ENCODE measurements at places on chromosomes 12 and 14. TPM values are rescaled to one million over a fixed set of nuclear protein-coding genes. Genes with fewer than 3 reads are reported as not detected.
A peak's percentile ranks its signal among the peaks of the same experiment; 100 is the strongest.

DNA sequence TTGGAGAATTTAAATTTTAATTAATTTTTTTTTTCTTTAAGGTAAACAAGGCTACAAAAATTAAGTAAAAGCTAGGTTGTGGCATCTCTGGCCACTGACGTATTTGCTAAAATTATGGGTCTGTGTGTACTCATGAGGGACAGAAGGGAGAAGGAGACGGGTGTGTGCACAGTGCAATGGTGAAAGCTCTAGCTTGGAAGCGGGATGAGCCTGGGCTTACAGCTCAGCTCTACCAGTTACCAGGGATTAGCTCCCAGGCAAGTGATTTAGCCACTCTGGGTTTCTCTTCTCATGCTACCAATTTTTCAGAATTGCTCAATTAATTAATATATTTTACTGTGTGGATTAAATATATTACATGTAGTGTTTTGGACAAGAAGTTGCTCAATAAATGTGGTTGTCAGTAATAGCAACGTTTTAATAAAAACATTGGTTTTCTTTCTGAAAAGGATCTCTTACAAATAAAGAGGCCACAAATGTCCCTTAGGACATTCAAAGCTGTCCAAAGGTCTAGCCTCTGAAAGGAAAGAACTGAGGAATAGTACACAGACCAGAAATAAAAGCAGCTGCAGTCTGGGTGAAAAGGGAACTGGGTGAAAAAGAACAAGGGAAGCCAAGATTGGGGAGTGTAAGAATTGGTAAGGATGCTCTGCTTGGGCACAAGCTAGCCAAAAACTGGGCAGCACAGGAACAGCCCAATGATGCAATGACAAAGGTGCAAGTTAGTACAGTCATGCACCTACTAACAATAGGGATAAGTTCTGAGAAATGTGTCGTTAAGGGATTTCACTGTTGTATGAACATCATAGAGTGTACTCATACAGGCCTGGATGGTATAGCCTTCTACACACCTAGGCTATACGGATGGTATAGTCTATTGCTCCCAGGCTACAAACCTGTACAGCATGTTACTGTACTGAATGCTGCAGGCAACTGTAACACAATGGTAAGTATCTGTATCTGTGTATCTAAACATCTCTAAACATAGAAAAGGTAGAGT is 61.7 kb downstream of the FERMT2 start:
- no peak overlapping the region for H3K4me3 ChIP-seq
- no peaks in the 10 kb centered on the region for H3K36me3 ChIP-seq
- no peak for DNase-seq
- peaks cover 4% of the 10 kb centered on the region for H3K27me3 ChIP-seq
- H3K27ac ChIP-seq: no peak overlapping the region

DNA sequence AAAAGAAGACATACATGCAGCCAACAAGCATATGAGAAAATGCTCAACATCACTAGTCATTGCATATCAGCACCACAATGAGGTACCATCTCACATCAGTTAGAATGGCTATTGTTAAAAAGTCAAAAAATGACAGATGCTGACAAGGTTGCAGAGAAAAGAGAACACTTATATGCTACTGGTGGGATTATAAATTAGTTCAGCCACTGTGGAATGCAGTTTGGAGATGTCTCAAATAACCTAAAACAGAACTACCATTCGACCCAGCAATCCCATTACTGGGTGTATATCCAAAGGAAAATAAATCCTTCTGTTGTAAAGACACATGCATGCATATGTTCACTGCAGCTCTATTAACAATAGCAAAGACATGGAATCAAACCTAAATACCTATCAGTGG is 238.4 kb downstream of the KCNC2 start:
- H3K36me3 ChIP-seq: no peaks in the 10 kb centered on the region
- DNase-seq: no peak
- H3K4me3 ChIP-seq: no peak overlapping the region
- H3K27ac ChIP-seq: no peak overlapping the region
- H3K27me3 ChIP-seq: no peaks in the 10 kb centered on the region
- no peaks in the 10 kb centered on the region for H3K4me1 ChIP-seq

GRCh38 chr14:73741386-73741875 is 27.2 kb upstream of the PNMA1 start:
- H3K27ac ChIP-seq: peak overlapping the region; percentile 85
- H3K27me3 ChIP-seq: no peaks in the 10 kb centered on the region
- peak overlapping the region; percentile 91 for H3K4me3 ChIP-seq
- peaks cover 67% of the 10 kb centered on the region for H3K4me1 ChIP-seq
- peak; percentile 92 for DNase-seq

Gene GPRC5D
- not detected for total RNA-seq

- no peaks in the 10 kb centered on the region for H3K36me3 ChIP-seq
- no peaks in the 10 kb centered on the region for H3K4me1 ChIP-seq
- no peak for DNase-seq
- no peak overlapping the region for H3K4me3 ChIP-seq
- H3K27ac ChIP-seq: no peak overlapping the region
Measured at GRCh38 chr12:38628288-38628687, 277.1 kb downstream of the CPNE8 start.

DNA sequence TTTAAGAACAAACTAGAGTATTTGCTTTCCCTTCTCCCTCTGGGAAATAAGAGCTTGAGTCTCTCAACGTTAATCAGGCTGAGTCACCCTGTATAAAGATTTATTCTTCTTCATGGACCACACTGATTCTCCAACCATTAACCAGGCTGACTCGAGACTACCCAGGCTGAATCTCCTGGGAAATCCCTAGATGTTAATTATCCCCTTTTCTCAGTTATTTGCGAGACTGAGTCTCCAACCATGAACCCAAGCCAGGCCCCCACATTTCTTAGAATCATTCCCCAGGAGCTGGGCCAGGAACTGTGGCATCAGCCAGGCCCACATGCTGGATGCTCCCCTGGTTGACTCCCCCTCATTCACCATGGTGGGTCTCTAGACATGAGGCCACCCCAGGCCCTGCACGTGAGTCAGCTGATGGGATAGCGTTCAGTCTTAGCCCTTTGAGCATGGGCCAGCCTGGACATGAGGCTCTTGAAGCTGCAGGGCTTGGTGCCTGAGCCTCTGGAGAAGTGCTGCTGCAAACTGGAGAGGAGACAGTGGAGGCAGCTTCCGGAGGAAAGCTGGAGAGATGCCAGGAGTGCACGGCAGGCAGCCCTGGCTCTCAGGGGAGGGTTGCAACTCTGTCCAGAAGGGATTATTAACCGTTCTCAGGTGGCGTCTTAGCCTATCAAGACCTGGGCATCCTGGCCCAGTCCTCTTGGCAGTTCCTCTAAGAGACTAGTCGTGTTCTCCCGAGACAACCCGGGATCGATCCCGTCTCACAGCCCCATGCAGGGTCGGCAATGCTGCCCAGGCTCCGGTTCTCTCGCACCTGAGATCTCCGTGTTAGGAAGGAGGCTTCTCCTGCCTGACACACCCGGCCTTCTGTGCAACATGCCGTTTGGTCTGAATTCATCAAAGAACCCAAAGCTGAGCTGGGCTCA is 296.6 kb downstream of the ADGRD1 start:
- no peaks in the 10 kb centered on the region for H3K36me3 ChIP-seq
- no peak overlapping the region for H3K27ac ChIP-seq
- no peak overlapping the region for H3K4me3 ChIP-seq
- DNase-seq: no peak

GRCh38 chr14:20690848-20691640 is 2.5 kb downstream of the ANG start:
- H3K4me3 ChIP-seq: no peak overlapping the region
- H3K27ac ChIP-seq: no peak overlapping the region
- peaks cover 11% of the 10 kb centered on the region for H3K4me1 ChIP-seq
- H3K36me3 ChIP-seq: no peaks in the 10 kb centered on the region
- peaks cover 1% of the 10 kb centered on the region for H3K27me3 ChIP-seq

DNA sequence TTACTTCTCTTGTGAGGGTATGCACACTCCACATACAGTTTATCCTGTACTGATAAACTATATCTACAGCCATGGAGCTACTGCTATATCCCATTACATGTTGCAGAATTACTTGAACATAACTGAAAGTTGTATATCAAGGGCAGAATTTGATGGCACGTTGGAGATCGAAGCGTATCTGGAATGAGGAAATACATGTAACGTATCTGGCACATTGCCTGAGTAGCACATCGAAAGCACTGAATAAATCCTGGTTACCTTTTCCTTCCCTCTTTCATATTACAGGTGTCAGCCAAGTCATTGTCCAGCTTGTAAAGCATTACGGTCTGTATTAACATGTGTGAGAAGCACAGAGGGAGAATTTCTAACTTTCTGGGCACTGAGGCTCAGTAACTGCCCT is 42.1 kb upstream of the LIN7A start:
- H3K4me3 ChIP-seq: no peak overlapping the region
- H3K27ac ChIP-seq: no peak overlapping the region
- H3K4me1 ChIP-seq: no peaks in the 10 kb centered on the region
- H3K27me3 ChIP-seq: no peaks in the 10 kb centered on the region
- DNase-seq: no peak

- H3K27me3 ChIP-seq: no peaks in the 10 kb centered on the region
- no peak overlapping the region for H3K4me3 ChIP-seq
- H3K4me1 ChIP-seq: peaks cover 12% of the 10 kb centered on the region
- DNase-seq: no peak
Measured at GRCh38 chr14:89648510-89648909, 231.5 kb upstream of the FOXN3 start.

Gene SLC25A47
- total RNA-seq: not detected

GRCh38 chr12:112146123-112146522 is 20.8 kb downstream of the TRAFD1 start:
- H3K36me3 ChIP-seq: peaks cover 59% of the 10 kb centered on the region
- no peak overlapping the region for H3K4me3 ChIP-seq
- no peaks in the 10 kb centered on the region for H3K27me3 ChIP-seq
- H3K4me1 ChIP-seq: peaks cover 2% of the 10 kb centered on the region

GRCh38 chr12:28050606-28051005 is 78.1 kb upstream of the PTHLH start:
- DNase-seq: no peak
- H3K27ac ChIP-seq: no peak overlapping the region
- H3K27me3 ChIP-seq: no peaks in the 10 kb centered on the region
- no peak overlapping the region for H3K4me3 ChIP-seq

Measured in activated CD4-positive, alpha-beta T cell treated with anti-CD3 and anti-CD28 coated beads, Interleukin-2, amount 10 ng/mL, durations not matched to agents 24 days and 14 days (primary cell).